HAP-1 (cell line): ENCODE measurements at places on chromosomes 1 and 21.
A peak's percentile ranks its signal among the peaks of the same experiment; 100 is the strongest.

GRCh38 chr1:175471039-175471800, 272.2 kb downstream of the TNR start:
- no peak for DNase-seq

- DNase-seq = no peak
Measured at GRCh38 chr1:90558126-90558525, 159.0 kb downstream of the BARHL2 start.

- DNase-seq = peak; percentile 29
Measured at GRCh38 chr1:153260585-153261280, 1.2 kb downstream of the LORICRIN start.

DNA sequence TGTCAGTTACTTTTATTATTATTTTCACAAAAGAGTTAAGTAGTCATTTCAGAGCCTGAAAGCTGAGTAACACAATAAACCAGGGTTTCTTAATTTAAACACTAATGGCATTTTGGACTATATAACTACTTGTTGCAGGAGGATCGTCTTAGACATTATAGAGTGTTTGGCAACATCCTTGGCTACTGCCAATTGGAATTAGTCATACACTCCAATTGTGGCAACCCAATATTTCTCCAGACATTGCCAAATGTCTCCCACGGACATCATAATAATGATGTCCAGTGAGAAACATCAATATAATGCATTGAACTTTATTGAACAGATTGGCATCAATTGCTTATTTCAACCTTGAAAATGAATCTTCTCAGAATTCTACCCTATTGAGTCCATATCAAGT, 441.9 kb upstream of the ADGRL4 start:
- DNase-seq = no peak

- DNase-seq = no peak
Measured at GRCh38 chr1:222843469-222844410, 28.9 kb downstream of the DISP1 start.

GRCh38 chr1:198199105-198199504, 42.3 kb downstream of the NEK7 start:
- DNase-seq = peak; percentile 12
